ENCODE measurements at places on chromosomes 16 and 17.

- no peak for DNase-seq
Observed at GRCh38 chr17:50129353-50129727, 620 bp downstream of the SAMD14 start.

DNA sequence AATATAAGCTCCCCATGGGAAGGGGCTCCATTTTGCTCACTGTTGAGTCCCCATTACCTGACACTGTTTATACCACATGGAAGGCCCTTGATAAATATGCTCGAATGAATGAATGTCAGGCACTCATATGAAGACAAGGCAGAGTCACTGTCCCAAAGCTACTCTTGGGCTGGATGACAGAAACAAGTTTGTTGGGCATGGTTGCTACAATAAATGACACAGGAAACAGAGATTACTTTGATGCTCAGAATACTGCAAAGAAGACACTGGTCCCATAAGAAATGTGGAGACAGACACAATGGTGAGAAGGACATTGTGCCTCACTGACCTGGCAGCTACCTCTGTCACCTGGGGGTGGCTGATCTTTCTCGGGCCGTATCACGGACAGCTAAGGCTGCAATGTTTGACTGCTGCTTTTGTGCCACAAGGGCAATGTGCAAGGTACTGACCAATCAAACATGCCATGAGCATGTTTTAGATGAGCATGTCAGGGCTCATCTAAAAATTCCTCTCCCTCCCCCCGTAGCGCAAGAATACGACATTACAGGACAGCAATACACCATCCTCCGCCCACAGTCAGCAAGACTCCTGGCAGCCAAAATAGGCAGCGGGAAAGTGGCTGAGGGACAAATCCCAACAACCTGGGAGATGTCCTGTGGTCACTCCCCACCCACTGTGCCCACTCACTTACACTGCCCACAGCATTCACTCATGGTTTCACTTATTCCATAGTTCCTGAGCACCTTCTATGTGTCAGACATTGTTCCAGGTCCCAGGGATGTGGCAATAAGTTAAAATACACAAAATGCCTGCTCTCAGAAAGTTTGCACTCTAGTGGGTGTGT lies 5.0 kb downstream of the PIK3R6 start:
- DNase-seq = peak; percentile 10

DNA sequence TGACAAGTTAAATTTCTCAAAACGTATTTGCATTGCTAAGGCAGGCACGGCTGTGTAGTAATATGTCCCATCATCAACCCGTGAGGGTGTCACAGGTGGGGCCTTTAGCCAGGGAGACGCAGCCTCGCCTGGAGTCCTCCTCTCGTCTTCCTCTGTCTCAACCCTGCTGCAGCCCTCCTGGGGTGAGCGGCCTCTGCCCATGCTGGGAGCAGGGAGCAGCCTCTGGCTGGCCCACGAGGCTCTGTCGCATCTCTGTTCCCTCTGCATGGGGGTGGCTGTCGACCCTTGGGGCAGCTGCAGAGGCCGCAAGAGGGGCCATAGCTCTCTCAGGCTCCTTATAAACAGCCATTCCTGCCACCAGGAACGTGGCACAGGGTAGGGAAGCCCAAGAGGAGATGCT lies 806 bp upstream of the SMIM5 start:
- DNase-seq = no peak

- DNase-seq = no peak
Observed at GRCh38 chr16:29029168-29029994, 44.5 kb downstream of the LAT start.

- DNase-seq = no peak
Observed at GRCh38 chr16:17302214-17302613, 168.5 kb downstream of the XYLT1 start.

DNA sequence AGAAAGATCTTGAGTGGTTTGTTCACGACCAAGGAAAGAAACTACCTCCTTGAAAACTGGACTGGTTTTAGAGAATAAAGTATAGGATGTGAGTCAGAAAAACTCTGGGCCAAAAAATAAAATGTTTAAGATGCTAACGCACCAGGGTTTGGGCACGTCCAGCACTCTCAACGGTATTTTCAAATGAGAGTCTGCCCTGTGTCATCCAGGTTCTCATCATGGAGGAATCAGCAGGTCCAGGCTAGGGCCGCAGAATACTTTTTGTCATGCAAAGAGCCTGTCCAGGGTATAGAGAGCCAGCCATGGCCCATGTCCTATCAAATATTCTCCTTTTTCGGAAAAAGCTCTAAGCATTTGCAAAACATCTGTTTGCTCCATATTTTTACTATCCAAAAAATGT lies 2.4 kb downstream of the NXN start:
- DNase-seq = no peak

DNA sequence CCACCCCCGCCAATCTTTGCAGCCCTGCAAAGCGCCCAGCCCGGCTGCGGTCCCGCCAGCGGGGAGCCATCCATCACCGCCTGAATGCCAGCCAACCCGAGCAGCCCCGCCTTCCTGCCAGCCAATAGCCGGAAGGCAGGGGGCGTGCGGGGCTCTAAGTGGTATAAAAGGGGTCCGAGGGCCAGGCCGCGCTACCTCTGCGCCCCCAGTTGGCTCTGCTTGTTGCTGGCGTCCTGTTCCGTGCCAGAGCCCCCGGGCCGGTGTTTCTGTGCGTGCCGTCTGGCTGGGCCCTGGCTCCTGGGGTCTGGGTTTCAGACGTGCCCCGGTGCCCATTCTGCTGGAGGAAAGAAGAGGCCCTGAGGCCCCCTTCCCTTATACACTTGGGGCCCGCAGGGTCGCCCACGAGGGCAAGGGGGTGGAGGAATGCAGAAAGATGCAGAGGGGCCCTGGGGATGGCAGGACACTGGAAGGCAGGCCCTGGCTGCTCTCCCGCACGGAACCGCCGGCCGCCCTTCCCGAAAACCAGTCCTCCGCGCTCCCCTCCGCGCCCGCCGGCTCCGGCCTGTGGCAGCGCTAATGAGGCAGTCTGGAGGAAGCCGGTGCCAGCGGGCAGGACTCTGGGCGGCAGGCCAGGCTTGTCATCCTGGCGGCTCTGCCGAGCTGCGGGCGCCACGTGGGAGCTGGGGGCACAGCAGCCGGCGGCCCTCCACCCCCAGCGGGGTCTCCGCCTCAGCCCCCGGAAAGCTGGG lies 14.0 kb downstream of the COPZ2 start:
- peak; percentile 79 for DNase-seq

DNA sequence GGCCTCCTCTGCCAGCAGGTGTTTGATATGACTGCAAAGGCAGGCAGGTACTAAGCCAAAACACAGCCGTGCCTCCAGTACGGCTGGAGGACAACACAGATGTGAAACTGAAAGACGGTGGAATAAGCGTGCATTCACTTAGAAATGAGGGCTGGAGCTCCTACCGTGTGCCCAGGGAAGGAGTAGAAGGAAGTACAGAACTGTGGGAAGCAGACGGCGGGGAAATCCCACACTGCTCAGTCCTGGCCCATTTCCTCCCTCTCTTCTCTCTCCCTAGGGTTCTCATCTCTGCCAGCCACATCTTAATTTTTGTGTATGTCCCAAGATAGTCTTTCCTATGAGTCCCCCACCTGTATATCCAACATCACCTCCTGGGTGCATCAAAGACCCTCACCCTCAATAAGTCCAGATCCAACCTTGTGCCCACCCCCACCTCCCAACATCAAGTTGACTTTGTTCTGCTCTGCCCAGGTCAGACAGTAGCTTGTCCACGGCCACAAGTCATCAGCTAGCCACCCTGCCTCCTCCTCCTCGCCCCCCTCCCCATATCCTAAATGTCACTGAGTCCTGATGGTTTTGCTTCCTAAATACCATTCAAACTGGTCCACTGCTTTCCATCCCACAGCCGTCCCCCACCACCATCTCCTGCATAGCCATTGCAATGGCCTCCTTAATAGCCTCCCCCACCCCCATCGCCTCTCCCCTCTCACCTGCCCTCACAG lies 77.1 kb upstream of the RPL38 start:
- no peak for DNase-seq

DNA sequence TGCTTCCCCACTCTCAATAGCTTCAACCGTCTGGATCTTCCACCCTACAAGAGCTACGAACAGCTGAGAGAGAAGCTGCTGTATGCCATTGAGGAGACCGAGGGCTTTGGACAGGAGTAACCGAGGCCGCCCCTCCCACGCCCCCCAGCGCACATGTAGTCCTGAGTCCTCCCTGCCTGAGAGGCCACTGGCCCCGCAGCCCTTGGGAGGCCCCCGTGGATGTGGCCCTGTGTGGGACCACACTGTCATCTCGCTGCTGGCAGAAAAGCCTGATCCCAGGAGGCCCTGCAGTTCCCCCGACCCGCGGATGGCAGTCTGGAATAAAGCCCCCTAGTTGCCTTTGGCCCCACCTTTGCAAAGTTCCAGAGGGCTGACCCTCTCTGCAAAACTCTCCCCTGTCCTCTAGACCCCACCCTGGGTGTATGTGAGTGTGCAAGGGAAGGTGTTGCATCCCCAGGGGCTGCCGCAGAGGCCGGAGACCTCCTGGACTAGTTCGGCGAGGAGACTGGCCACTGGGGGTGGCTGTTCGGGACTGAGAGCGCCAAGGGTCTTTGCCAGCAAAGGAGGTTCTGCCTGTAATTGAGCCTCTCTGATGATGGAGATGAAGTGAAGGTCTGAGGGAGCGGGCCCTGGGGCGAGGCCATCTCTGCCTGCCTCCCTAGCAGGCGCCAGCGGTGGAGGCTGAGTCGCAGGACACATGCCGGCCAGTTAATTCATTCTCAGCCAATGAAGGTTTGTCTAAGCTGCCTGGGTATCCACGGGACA lies 11.1 kb upstream of the CLEC18A start:
- DNase-seq = no peak

DNA sequence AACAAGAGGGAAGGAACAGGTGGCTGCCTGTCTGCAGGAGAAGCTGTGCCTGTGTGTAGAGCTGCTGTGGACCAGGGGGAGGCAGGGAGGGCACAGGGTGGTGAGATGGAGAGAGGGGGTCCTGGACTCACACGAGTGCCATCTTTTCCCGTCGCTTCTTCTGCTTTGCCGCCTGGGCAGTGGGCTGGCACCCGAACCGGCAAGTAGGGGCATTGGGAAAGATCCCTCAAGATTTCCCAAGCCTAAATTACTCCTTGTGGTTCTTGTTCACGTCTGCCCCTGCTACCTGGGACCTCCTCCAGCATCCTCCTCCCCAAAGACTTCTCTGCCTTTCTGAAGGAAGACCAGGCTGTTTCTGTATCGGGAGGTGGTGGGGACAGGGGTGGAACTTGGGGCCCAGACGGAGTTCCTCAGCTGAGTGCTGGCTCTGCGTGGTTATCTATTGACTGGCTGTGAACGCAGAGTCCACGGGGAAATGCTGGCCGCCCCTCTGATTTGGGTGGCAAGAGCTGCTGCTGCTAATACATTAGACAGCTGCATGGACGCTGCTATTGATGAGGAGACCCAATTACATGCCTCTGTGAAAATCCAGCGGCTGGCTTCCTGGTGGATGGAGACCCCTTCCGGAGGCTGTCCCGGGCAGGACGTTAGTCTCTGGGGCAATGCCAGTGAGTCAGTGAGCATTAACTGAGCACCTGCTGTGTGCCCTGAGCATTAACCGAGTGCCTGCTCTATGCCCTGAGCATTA lies 114.5 kb downstream of the OR1D5 start:
- DNase-seq = no peak

GRCh38 chr17:10605221-10605783 lies 51.8 kb downstream of the MYH3 start:
- DNase-seq = no peak

- DNase-seq = no peak
Observed at GRCh38 chr16:56477096-56477878, 25.9 kb downstream of the OGFOD1 start.

GRCh38 chr16:23318639-23319038 lies 16.5 kb downstream of the SCNN1B start:
- no peak for DNase-seq

- DNase-seq = no peak
Observed at GRCh38 chr16:31063495-31063842, 10.6 kb downstream of the ZNF668 start.

DNA sequence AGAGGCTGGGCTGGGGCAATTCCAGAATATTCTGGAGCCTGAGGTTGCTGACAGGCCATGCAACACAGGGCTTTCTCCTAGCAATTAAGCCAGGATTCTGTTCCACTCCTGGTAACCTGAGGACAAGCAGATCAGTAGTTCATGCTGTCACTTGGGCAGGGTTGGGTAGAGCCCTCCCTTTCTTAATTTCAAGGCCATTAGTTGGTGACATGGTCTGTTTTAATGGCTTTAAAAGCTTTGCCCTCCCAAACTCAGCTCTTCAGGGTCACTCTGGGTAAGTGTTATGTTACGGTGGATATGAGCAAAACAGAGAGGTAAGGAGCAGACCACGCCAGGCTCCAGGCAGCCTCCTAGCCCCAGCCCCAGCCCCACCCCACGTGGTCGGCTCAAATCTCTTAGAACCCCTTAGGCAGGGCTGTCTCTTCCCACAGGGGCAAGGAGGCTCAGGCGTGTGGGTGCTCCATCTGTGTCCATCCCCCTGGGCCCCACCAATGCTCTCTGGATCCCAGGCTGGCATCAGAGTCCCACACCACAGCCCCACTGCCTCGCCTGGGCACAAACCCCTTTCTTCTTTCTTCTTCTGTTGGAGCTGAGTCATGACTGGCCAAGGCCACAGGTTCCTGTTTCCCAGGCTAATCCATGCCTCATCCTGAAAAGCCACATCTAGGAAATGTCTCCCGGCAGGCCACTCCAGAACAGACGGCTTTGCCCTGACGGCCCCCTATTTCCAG lies 27.5 kb downstream of the CEP295NL start:
- no peak for DNase-seq

DNA sequence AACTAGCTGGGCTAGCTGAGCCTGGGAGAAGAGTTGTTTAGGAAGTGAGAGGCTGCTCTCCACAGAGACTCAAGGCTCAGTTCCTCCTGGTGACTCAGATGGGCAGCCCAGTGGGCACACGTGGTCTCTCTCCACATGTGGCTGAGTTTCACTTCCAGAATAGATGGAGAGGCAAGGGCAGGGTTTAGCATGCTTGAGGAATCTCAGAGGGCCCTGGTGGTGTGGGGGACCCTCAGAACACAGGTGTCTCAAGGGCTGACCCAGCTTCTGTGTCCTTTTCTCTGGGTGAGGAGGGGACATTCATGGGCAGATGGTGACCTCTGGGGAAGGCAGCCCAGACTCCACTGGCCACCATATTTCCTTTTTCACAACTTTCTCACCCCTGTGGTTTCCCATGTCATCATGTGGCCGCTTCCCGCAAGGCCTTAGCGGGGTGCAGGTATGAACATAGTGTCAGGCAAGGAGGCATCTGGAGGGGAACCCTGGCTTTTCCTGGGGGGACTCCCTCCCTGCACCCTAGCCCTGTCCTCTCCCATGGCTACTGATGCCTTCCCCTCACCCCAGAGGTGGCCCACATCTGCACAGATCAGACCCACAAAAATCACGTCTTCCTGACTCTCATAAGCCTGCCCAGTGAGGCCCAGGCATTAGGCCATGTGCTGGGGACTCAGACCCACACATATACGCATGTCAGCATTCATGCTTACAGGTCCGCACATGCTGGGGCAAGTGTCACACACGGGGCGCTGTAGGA lies 3.3 kb downstream of the GRN start:
- DNase-seq = no peak

DNA sequence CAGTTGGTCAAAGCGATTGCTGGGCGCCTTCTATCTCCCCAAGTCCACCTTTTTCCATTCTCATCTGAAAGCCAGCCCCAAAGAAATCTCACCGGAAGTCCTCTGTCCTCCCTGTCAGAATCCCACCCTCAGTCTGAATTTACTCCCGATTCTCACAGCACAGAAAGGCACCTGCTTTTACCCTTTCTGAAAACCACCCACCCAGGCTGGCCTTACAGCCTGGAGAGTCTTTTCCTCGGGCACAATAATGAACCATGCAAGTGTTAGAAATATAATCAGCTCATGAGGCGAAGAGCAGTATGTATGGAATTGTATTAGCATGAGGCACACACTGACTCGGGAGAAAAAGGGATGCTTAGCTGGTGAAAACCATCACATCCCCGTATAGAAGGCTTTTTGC lies 1.2 kb upstream of the ZFHX3 start:
- DNase-seq = no peak

GRCh38 chr16:85851034-85851785 lies 47.8 kb upstream of the IRF8 start:
- DNase-seq = no peak
